ENCODE measurements at places on chromosomes 13 and 19. TPM values are rescaled to one million over a fixed set of nuclear protein-coding genes. Genes with fewer than 3 reads are reported as not detected.

The APOC1 gene
- 0.79 TPM for total RNA-seq

The APOC4 gene
- total RNA-seq: not detected

The CYP2S1 gene
- 0.39 TPM for total RNA-seq

The CPB2 gene
- total RNA-seq: 1.6 TPM

The GJB6 gene
- not detected for total RNA-seq

The URAD gene
- not detected for total RNA-seq

The TM9SF2 gene
- 195 TPM for total RNA-seq

The PKN1 gene
- 5.6 TPM for total RNA-seq

The BST2 gene
- total RNA-seq: not detected

The PSG1 gene
- not detected for total RNA-seq

The MAB21L1 gene
- total RNA-seq: not detected

The IFNL1 gene
- total RNA-seq: not detected

The ZNF787 gene
- 26.7 TPM for total RNA-seq

The ZNF443 gene
- total RNA-seq: 4.1 TPM

The KCNN4 gene
- total RNA-seq: 85.2 TPM

The CFAP97D2 gene
- not detected for total RNA-seq

The SPACA4 gene
- total RNA-seq: not detected

The ZNF222 gene
- total RNA-seq: 4.3 TPM

The RNF225 gene
- total RNA-seq: 2.8 TPM

The MISP3 gene
- 0.22 TPM for total RNA-seq

The TNFSF13B gene
- total RNA-seq: 0.43 TPM

The GNG7 gene
- total RNA-seq: 0.11 TPM

The ADGRE3 gene
- total RNA-seq: not detected

The FFAR1 gene
- total RNA-seq: not detected

The PEAK3 gene
- total RNA-seq: not detected

The FCAR gene
- not detected for total RNA-seq

The TGDS gene
- total RNA-seq: 15.1 TPM

The C1QTNF9B gene
- not detected for total RNA-seq

The LYL1 gene
- 3.1 TPM for total RNA-seq

The PSG2 gene
- not detected for total RNA-seq

The C1QTNF9 gene
- not detected for total RNA-seq

The CXCL17 gene
- not detected for total RNA-seq

The CLEC17A gene
- total RNA-seq: not detected

The CELF5 gene
- not detected for total RNA-seq

The LGALS14 gene
- not detected for total RNA-seq

The NCAN gene
- total RNA-seq: not detected

The SPRED3 gene
- total RNA-seq: 0.22 TPM

The ZSCAN4 gene
- 0.39 TPM for total RNA-seq

Data from placental epithelial cell (primary cell).